Kidney epithelial cell (primary cell): ENCODE measurements at places on chromosomes 5 and 9.

DNA sequence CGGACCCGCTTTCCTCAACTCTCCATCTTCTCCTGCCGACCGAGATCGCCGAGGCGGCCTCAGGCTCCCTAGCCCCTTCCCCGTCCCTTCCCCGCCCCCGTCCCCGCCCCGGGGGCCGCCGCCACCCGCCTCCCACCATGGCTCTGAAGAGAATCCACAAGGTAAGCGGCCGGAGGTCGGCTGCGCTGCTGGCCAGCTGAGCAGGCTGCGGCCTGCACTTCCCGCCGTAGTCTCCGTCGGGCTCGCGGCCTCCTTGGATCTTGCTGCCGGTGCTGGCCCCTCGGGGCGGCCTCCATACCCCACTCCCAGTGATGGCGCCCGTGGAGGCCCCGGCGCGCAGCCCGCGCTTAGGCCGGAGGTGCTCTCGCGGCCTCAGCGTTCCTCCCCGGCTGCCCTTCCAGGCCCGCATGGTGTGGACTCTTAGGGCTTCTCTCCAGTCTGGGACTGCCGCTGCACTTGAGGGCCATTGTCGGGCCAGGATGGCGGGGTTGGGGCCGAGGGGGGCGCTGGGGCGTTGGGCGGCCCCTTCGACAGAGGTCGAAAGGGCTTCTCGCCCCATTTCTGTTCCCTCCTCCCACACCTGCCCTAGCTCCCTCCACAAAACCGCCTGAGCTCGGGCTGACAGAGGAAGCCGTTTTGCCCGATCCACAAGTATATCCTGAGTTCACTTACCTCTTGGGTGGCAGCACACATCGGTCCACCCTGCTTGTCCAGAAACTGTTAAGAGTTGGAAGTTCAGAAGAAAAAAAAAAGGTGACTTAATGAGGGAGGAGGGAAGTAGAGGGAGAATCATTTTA lies 714 bp downstream of the UBE2D2 start:
- no peak for DNase-seq

DNA sequence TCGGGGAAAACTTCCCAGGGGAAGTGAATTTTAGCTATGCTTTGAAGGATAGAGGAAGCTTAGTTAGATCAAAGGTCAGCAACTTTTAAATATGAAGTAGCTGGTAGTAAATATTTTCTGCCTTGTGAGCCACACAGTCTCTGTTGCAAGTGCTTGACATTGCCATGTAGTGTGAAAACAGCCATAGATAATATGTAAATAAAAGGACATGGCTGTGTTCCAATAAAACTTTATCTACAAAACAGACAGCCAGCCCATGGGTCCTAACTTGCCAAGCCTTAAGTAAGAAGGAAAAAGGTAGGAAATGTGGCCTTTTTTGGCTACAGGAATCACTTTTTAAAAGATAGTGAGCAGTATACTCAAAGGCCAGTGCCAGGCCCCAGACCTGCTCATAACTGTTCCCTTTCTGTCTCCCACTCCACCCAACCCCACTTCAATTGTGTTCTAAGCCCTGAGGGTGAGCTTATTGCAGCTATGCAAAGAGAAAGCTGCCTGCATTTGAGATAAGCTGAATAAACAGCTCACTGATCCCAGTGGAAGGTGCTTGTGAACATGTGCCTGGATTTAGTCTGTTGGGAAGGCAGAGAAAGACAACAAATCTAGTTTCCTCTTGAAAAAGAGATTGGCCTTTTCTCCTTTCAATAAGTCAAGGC lies 113.0 kb upstream of the TRIM32 start:
- DNase-seq: no peak

DNA sequence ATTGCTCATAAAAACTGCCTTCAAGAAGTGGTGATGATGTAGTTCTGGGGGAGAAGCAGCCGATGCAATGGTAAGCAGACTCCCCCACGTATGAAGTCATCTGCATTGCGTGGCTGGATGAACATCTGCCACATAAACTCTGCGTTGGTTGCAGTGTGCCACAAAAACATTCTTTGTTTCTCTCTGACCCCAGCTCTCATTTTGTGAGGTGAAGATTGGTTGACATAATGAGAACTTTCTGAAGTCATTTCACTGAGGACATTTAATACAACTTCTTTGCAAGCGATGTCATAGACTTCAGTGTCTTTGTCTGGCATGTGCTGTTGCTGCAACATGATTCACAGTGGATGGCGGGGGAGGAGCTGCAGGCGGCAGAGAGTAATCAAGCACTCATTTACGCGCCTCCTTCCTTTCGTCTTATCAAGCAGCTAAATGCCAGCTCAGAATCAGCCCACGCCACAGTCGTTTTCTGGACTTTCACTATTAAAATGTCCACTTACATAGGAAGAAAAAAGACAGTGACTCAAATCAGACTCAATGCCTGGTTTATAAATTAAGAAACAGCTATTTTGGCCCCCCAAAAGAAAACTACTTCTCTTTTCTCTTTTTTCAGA lies 91.5 kb upstream of the NFIL3 start:
- DNase-seq: peak; percentile 81

- no peak for DNase-seq
Measured at GRCh38 chr5:10364186-10364689, 10.7 kb downstream of the MARCHF6 start.

DNA sequence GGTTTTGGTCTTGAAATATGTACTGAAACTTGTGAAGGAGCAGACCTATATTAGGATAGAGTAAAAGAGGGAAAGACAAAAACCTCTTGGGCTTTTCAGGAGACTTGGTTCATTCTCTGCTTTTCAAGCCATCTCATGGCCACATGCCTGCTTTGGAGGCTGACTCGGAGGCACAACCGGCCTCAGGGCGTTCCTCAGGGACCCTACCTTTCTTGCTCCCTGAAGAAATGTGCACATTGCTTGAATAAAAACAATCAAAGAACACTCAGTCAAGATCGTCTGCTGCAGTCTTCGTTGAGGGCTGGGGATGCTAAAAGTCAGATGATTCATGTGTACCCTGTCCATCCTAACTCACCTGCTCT lies 994 bp downstream of the IRGM start:
- no peak for DNase-seq

- no peak for DNase-seq
Measured at GRCh38 chr5:67395790-67396418, 199.3 kb upstream of the CD180 start.

- DNase-seq: no peak
Measured at GRCh38 chr9:34417734-34418133, 40.6 kb downstream of the FAM219A start.

DNA sequence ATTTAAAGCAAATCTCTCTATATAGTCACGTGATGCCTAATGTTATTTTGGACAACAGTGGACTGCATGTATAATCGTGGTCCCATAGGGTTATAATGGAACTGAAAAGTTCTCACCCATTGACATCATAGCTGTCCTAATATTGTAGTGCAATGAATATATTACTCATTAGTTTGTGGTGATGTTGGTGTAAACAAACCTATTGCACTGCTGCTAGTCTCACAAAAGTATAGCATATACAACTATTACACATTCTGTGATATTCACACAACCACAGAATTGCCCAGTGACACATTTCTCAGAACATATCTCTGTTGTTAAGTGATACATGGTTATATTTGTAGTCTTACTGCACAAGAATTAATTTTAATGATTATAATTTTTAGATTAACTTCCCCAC lies 37.7 kb downstream of the IPO11 start:
- DNase-seq: no peak

DNA sequence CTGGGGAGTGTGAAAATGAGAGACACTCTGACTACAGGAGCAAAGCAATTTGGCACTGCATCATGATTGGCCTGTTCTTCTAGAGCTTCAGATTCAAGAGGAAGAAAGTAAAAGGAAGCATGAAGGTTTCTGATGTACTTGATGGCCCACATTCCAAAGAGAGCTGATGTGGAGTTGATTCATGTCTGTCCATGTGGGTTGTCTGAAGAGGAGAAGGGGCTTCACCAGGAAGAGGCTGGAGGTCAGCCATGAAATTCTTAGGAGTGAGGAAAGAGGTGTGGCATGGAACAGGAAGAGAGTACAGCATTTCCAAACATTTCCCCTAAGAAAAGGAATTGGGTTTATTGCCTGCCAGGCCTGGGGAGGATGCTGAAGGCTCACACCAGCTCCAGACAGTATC lies 70.7 kb downstream of the PTCD2 start:
- DNase-seq: no peak

DNA sequence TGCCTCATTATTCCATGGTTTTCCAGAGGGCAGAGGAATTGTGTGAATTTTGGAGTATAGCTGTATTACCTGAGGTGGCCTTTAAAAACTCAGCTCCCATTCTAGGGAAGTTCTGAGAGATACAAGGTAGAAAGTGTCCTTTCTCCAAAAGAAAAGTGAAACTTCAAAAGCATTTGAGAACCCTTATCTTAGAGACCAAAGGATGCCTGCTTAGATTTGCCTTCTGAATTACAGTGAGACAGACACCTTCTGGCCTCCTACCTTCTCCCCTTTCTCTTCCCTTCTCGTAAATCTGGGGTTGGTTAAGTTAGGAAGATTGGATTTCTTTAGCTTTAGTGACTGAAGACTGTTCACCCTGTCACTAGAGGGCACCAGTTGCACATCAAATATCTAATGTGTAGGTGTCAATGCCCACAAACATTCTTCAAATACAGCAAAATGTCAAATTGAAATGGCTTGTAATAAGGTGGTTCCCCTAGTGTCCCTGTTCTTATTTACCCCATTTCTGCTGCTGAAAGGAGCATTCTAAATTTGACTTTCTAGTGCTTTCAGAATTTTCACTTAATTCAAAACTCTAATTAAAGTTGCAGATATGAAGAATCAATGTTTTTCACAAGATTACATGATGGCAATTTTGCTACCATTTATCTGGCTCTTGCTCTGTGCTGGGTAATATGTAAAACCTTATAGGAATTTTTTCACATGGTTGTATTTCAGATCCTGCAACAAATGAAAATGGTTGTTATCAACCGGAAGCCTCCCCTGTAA lies 46.7 kb downstream of the PRRC1 start:
- peak; percentile 32 for DNase-seq

GRCh38 chr9:78439190-78439865 lies 142.4 kb downstream of the PSAT1 start:
- peak; percentile 29 for DNase-seq

DNA sequence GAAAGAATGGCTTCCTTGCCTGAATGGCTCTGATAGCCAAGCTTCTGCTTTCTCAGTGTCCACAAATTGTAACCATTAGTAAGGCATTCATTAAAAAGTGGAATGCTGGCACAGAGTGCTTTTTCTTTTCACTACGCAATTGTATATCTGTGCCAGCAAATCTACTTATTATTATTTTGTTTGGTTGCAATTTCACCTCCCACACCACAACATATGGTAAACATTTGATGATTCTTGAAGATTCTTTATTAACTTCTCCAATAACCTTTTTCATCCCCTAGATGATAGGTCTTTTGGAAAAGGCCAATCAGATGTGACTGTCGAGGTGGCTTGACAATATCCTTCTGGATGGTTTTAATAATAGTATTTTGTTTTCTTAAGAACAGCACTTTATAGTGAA lies 234.1 kb downstream of the TMEM38B start:
- DNase-seq: no peak

DNA sequence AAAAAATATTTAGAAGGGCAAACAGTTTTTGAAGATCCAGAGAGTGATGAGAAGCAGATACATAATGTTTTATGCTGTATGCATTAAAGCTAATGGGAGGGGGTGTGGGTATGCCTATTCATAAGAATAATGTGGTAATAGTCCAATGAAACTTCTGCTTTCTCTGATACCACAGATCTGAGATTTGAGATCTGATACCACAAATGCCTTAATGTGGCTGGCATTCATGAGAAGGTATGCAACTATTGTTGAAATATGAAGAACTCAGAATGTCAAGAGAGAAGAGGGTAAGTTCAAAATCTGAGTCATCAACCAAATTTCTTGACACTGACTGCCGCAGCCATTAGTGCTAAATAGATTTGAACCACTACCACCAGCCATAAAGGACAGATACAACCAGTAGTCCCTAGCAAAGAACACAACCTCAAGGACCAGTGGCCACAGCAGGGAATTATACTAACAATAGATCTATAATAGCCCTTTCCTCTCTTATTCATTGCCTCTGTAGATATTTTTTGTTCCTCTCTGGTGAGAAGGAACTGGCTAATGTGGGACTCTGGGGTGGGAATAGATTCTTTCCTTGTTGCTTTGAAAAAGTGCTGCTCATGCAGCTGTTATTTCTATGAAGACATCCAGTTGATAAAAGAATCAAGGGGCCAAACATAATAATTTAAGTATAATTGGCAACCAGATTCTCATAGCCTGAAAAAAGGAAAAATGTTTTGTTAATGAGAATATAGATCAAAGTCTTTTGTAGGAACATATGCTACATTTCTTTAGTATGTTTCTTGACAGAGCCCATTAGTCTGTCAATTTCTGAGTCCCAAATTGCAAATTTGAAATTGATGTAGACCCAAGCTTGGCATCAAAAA lies 256.5 kb upstream of the ZNF608 start:
- DNase-seq: no peak

- DNase-seq: no peak
Measured at GRCh38 chr5:148708854-148709253, 54.5 kb upstream of the HTR4 start.

DNA sequence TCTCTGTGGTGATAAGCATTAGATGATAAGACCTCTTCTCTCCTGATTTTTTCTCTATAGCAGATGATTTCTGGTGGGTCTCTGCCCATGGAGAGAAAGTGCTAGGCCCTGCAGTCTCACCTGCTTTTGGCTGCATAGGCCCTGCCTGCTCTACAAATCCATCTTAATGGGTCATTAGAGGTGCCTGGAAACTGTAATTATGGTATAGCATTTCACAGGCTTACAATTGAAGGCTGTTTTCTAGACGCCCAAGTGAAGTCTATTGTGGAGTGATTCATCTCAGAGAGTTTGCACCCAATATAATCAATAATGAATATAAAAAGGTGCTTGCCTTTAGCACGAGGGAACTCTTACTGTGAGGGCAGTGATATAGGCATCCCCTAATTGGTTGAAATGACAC lies 33.8 kb downstream of the NEUROG1 start:
- DNase-seq: no peak

GRCh38 chr5:177113566-177114424 lies 19.8 kb upstream of the NSD1 start:
- no peak for DNase-seq

- DNase-seq: no peak
Measured at GRCh38 chr9:472479-473075, 257.9 kb downstream of the DOCK8 start.

- no peak for DNase-seq
Measured at GRCh38 chr5:125581311-125581710, 834.9 kb upstream of the ZNF608 start.

GRCh38 chr5:14138608-14139540 lies 4.3 kb upstream of the TRIO start:
- DNase-seq: no peak
